ENCODE measurements at places on chromosomes 7 and 10. TPM values are rescaled to one million over a fixed set of nuclear protein-coding genes. Genes with fewer than 3 reads are reported as not detected.

Gene NEURL1
- total RNA-seq = 0.50 TPM

Gene AKR1C3
- total RNA-seq = 18.8 TPM

Gene NXPH1
- not detected for total RNA-seq

Gene FBXO24
- 0.45 TPM for total RNA-seq

Gene CFAP69
- total RNA-seq = 5.0 TPM

Gene BZW2
- 75.0 TPM for total RNA-seq

Gene ST8SIA6
- total RNA-seq = not detected

Gene UBN2
- 7.3 TPM for total RNA-seq

Gene GALNT17
- total RNA-seq = not detected

Gene PNLIPRP1
- not detected for total RNA-seq

- no peak for DNase-seq
Observed at GRCh38 chr10:44966129-44966815, 6.7 kb downstream of the RASSF4 start.

- no peak for DNase-seq
Observed at GRCh38 chr10:5611899-5612680, 54.3 kb downstream of the ASB13 start.

- no peak for DNase-seq
Observed at GRCh38 chr7:137371616-137372015, 28.1 kb upstream of the PTN start.

- peak; percentile 8 for DNase-seq
Observed at GRCh38 chr10:847868-848267, 83.6 kb downstream of the LARP4B start.

- no peak for DNase-seq
Observed at GRCh38 chr7:78770422-78771410, 682.8 kb downstream of the MAGI2 start.

DNA sequence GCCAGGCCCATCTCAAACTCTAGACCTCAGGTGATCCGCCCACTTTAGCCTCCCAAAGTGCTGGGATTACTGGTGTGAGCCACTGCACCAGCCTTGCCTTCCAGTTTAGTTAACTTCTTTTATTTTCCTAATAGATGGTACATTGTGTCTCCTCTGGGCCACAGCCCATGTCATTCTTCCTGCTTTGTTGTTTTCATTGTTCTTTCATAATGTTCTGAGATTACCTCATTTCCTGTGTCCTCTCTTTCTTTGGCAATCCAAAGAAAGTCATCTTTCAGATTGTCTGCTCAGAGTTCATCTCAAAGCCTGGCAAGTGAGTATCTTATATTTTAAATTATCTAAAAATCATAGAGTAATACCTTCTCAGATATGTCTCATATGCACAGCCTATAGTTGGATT lies at the start of gene OLAH:
TSS of gene OLAH (plus strand) at position 270 of the 400 bp plus-strand sequence. CDS start 3,346 bp downstream, outside the sequence.
- DNase-seq = no peak

DNA sequence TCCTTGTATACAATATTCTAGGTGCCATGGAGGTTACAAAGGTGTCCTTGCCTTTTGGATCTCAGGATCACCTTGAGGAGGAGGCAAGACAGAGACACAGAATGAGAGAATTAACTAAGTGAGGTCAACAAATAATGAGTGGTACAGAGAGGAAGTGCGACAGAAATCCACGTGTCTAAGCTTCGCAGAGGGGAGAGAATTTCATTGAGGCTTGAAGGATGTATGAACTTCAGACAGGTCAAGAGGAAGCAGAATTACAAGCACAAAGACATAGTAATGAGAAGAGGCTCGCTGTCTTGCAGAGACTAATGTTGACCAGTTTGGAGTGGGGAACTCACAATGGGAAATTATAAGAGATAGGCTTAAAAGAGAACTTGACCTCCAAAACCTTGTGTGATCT lies 308.7 kb downstream of the FRMD4A start:
- DNase-seq = no peak

DNA sequence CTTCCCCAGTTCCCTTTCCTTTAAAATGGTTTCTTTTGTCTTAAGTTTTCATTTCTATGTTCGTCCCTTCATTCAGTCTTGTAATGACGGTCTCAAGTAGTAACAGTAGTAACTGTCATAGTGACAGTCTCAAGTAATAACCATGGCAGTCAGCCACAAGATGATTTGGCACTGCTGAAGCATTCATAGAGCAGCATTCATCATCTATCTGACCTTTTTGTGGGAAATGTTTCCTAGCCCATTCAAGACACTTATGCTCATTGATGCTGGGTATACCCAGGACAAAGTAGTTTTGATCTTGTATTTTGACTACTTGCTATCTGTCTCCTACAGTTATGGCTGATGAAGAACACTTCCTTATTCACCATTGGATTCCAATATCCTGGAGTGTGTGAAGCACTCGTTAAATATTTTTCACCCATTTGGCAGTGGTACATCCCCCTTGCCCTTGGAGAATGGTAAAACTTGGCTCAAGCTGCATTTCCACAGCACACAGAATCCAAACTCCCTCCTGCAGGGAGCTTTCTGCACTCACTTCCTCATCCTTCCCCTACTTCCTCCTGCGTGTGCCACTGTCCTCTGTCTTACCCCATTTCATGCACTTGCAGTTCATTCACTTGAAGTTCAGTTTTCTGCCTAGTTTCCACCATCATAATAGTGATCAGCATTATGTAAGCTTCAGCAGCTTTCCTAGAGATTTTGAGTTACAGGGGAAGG lies 19.0 kb downstream of the GIMAP4 start:
- DNase-seq = no peak

- DNase-seq = no peak
Observed at GRCh38 chr10:89219513-89220218, 12.5 kb upstream of the CH25H start.

- DNase-seq = peak; percentile 73
Observed at GRCh38 chr7:22980422-22980821, 33.5 kb downstream of the HYCC1 start.

DNA sequence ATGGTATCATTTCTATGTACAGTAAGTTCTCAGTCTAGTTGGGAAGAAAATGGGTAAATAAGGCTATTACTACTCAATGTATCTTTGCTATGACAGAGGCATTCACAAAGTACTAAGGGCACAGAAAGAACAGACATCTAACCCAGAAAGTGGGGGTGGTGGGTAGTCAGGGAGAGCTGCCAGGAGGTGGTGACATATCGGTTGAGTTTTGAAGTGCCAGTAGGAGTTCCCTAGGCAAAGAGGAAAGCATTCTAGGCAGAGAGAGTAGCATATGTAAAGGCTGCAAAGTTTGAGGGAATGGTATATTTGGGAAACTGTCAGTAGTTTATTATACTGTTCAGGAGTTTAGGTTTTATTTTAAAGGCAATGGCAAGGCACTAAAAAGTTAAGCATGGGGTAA lies 282.8 kb downstream of the PHTF2 start:
- no peak for DNase-seq

DNA sequence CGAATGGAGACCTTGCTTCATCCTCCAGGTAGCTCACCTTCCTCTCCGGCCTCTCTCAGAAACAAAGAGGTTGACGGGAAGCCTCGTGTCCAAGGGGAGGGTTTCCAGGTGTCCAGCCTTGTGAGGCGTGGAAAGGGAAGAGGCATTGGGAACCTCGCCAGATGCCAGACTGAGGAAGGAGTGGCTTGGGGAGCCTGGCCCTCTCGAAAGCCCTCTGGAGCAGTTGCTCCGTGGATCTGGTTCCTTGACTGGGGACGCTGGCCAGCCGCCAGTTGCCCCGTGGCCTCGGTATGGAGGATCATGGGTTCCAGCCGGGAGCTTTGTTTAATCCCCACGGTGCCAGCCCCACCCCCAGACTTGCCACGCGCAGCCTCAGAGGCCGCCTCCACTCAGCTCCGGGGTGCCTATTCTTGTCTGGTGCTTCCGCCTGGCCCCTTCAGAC lies 30.3 kb upstream of the SUN1 start:
- no peak for DNase-seq

DNA sequence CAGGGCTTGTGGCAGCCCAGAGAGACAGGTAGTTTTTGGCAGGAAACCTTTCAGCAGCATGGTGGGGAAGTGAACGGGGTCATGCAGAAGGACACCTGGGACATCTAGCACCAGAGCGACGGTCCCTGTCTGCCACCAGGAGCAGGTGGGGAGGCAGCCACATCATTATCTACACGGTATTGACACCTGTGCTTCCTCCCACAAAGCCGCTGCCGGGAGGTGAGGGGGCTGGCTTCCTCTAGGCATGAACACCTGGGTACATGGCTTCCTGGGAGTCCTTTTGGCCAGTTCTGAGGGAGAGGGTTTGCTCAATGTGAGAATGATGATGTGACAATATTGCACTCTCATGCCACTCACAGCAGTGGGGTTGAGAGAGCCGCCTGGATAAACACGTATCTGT lies 275.2 kb downstream of the ACTR3B start:
- no peak for DNase-seq

DNA sequence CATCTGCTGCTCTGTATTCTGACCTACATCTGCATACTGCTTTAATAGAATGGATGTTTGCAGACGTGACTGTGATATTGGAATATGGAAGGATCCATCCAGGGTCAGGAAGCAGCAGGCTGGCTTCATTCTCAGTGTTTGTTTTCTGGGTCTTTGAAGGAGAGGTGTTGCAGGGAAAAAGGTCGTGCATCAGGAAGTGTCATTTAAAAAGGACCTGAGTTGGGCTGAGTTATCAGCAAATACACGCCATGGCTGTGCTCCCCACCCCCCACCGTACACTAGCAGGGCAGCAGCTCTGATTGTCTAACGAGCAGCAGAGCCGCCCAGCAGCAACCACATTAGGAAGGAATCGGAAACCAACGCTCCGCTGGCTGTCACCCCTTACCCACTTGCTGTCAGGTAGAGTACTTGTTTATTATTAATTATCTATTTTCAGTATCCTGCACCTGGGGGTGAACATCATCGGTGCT lies 63.1 kb upstream of the STEAP1B start:
- no peak for DNase-seq

DNA sequence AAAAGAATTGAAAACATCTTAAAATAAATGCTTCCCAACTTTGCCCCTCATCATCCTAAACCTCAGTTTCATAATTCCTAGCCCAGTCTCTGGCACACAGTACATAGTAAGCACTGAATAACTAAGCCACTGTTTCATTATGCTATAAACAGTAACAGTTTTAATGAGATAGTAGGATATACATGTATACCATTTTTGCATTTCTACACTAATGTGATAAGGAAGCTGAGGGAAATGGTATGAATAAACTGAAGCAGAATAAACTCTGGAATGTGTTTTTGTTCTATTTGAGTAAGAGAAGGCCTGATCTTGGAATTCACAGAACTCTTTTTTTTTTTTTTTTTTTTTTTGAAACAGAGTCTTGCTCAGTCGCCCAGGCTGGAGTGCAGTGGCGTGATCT lies 8.8 kb downstream of the NAPEPLD start:
- DNase-seq = no peak

DNA sequence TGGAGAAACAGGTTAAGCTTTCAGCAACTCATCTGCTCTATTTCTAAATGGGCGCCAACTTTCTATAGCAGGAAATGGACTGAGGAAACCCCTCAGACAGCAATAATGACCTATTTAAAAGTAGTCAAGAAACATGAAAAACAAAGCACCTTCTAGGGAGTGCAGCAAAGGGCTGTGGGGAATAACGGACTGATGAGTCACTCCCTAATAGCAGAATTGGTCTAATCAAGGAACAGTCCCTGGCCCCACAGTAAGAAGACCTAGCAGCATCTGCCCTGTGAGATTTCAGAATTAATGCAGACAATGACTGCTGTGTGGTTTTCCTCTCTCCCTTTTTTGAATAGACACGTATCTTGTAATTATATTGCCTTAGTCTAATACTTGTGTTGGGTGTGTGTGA lies 602.9 kb downstream of the IPMK start:
- no peak for DNase-seq

GRCh38 chr10:80501381-80501912 lies 36.3 kb upstream of the SH2D4B start:
- peak; percentile 35 for DNase-seq

DNA sequence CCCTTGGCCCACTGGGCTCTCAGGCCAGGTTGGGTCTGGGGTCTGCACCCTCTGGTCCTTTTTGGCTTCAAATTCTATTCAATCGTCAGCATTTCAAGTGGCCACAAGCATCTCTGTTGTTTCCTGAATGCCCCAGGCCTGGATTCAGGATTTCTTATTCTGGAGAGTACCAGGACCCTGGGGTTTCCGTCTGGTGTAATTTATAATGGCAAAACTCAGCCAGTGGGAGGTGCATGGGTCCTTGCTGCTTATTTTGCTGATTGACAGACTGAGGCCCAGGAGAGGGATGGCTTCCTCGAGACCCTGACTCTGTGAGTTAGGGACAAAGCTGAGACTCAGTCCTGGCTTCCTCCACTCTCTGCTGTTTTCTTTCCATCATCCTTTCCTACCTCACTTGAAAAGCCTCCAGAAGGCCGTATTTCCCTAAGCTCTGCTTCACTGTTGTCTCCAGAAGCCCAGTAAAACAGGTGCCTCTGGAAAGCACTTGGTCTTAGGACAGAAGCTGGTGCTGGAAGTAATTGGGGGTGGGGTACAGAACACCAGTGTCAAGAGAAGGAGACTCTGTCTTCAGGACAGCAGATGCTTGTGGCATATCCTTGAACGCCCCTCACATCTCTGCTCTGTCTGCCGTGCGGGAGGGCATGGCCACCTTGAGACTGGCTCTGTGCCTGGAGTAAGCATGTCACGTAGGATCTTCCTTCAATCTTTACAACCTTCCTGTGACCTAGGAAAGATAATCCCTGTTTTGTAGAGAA lies 39.4 kb upstream of the SH2D4B start:
- no peak for DNase-seq

GRCh38 chr7:34451923-34452322 lies 206.1 kb upstream of the NPSR1 start:
- DNase-seq = no peak

- no peak for DNase-seq
Observed at GRCh38 chr7:36781011-36781738, 56.9 kb upstream of the AOAH start.

GRCh38 chr10:58319599-58319998 lies 15.2 kb upstream of the UBE2D1 start:
- DNase-seq = no peak

- DNase-seq = no peak
Observed at GRCh38 chr7:32416846-32417245, 73.3 kb downstream of the LSM5 start.

DNA sequence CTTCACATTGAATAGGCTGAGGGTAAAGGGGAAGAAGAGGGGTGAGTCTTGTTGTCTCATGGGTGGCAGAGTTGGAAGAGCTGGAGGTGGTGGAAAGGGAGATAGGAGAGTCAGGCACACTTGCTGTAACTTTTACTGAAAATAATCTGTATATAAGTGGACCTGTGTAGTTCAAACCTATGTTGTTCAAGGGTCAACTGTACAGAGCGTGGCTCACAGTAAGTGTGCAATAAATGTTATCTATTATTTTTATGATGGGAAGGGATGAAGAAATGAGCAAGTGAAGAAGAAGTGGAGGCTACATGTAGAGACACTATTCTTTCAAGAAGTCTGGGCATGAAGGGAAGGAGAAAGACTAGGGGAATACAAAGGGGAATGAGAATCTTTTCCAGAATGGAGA lies 71.5 kb upstream of the FAM133B start:
- no peak for DNase-seq

Measured in mammary epithelial cell (primary cell).